ENCODE measurements at places on chromosomes 5 and 9. TPM values are rescaled to one million over a fixed set of nuclear protein-coding genes. Genes with fewer than 3 reads are reported as not detected.

AGXT2 gene
- not detected for total RNA-seq

DNA sequence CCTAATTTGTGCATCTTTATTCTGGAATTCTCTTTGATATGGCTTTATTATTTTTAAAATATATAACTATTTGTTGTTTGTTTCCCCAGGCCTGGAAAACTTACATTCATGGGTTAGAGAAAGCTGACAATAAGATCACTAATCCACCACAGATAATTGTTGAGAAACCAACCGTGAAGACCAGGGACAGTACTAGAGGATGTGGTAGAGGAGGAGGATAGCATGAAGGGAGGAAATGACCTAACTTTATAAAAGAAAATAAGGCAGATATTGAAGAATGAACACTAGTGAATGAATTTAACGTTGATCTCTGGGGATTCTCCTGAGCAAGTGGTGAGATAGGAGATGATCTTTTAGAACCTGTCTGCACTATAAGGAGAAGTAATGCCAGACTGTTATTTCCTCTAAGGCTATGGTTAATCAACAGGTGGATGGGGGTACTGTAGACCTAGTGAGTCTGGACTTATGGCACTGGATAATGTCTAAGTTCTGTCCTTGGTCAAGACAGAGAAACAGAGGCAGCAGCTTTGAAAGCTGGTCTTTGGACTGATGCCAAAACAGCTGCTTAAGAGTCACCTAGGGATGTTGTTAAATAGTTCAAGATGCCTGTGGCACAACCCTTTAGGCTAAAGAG lies 52.4 kb downstream of the NREP start:
- no peaks in the 10 kb centered on the region for H3K36me3 ChIP-seq
- peaks cover 5% of the 10 kb centered on the region for H3K4me1 ChIP-seq
- no peak for DNase-seq
- no peak overlapping the region for H3K4me3 ChIP-seq

DNA sequence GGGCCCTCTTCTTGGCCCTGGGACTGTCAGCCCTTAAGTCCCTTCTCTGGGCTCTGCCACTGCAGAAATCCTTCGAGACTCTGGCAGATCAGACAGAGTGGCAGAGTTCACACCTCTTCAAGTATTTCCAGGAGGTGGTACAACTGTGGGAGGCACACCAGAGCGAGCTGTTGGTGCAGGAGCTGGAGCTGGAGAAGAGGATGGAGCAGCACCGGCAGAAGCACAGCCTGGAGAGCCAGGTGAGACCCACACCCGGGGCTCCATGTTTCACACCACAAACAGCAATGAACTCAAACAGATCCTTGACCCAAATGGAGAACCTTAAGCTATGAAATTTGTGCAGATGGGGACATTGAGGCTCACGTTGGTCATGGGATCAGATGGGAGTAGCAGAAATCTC lies 17.5 kb downstream of the CCDC180 start:
- no peak overlapping the region for H3K4me3 ChIP-seq
- no peak for DNase-seq
- no peaks in the 10 kb centered on the region for H3K27me3 ChIP-seq

DNA sequence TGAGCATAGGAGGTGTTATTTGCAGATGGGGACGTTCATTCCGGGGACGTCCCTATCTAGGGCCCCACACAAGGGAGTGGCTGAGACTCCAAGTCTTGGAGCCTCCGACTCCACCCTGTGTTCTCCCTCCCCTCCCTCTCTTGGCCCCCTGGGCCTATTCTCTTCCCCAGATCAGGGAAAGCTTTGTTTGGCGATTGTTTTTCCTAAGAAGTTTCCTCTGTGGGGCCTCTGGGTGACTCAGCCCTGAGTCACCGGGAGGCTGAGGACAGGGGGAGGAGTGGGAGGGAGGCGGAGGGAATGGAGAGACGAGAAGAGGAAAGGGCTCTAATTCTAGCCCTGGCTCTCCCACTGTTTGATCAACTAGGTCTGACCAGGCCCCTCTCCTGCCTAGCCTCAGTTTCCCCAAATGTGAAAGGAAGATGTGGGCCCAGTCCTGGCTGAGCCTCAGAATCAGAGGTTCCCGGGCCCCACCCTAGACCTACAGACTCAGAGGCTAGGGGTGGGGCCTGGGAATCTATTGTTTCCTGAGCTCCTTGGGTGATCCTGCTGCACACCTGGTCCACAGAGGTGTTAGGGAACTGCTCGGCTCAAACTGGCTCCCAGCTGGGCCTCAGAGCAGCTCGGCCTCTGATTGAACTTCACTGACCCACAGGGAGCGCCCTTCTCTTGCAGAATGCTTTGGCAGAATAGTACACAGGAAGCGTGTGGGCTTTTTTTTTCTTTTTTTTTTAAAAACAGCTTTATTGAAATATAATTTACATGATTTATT lies 19.2 kb downstream of the GSN start:
- H3K4me3 ChIP-seq = no peak overlapping the region
- H3K4me1 ChIP-seq = peaks cover 12% of the 10 kb centered on the region
- peak; percentile 56 for DNase-seq
- H3K27me3 ChIP-seq = no peaks in the 10 kb centered on the region

GRCh38 chr5:53779541-53779981 lies 219.1 kb downstream of the NDUFS4 start:
- no peak for DNase-seq
- H3K27ac ChIP-seq = no peak overlapping the region
- no peaks in the 10 kb centered on the region for H3K4me1 ChIP-seq
- H3K36me3 ChIP-seq = no peaks in the 10 kb centered on the region

DNA sequence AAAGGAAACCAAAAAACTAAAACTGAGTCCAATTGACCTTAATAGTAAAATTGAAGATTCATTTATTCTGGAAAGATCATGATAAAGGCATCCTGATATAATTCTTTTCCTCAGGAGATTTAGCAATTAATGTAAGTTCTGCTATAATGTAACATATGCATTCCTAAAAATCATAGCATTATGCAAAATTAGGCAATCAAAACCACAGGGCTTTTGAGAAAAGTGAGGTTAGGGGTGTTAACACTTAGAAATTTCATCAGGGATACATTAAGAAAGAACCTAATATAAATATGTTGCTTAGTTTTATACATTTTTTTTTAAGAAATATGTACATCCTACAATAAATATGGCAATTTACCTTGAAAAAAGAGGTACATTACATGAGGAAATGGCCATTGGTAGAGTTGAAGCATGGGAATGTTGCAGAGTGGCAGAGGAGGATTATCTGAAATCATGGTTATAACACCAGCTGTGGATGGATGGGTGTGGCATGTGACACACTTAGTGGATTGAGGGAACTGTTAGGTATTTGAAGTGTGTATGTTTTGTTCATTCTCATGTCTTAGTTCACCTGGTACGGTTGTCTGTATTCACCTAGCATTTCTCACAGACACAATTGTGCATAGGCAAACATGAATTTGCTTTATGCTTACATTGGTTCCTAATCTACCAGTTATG lies 51.1 kb downstream of the CCNH start:
- no peak overlapping the region for H3K4me3 ChIP-seq
- H3K27me3 ChIP-seq = no peaks in the 10 kb centered on the region
- peaks cover 4% of the 10 kb centered on the region for H3K4me1 ChIP-seq
- no peak overlapping the region for H3K27ac ChIP-seq
- peaks cover 23% of the 10 kb centered on the region for H3K36me3 ChIP-seq

DNA sequence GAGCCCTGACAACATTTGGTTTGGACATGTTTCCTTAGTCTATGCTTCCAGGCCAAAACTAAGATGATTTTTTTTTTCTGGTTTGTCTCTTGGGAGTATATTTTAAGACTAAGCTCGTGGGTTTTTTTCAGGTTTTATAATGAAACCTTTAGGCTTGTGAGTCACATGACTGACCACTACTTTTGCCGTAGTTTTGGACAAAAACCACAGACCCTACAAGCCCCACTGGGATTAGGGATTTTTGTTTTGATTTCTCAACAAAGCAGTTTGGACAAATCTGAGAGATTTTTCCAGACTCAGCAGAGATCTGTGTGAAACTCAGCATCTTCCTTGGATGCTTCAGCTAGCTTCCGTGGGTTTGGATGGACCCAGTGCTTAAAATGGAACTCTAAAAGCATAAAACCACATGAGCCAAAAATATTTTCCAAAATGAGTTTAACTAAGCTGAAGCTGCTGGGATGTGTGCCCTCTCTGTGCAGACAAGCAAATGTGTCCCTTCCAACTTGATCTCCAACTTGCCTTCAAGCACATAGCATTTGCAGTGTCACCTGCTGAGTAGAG lies 70.3 kb upstream of the SMIM15 start:
- no peak overlapping the region for H3K4me3 ChIP-seq
- DNase-seq = no peak
- no peaks in the 10 kb centered on the region for H3K4me1 ChIP-seq
- H3K27ac ChIP-seq = no peak overlapping the region
- H3K36me3 ChIP-seq = no peaks in the 10 kb centered on the region

APBA1 gene
- not detected for total RNA-seq

GRCh38 chr5:997001-997474 lies 11.6 kb upstream of the NKD2 start:
- no peaks in the 10 kb centered on the region for H3K27me3 ChIP-seq
- no peak overlapping the region for H3K27ac ChIP-seq
- peaks cover 12% of the 10 kb centered on the region for H3K4me1 ChIP-seq
- H3K36me3 ChIP-seq = no peaks in the 10 kb centered on the region
- H3K4me3 ChIP-seq = peak overlapping the region; percentile 69

DNA sequence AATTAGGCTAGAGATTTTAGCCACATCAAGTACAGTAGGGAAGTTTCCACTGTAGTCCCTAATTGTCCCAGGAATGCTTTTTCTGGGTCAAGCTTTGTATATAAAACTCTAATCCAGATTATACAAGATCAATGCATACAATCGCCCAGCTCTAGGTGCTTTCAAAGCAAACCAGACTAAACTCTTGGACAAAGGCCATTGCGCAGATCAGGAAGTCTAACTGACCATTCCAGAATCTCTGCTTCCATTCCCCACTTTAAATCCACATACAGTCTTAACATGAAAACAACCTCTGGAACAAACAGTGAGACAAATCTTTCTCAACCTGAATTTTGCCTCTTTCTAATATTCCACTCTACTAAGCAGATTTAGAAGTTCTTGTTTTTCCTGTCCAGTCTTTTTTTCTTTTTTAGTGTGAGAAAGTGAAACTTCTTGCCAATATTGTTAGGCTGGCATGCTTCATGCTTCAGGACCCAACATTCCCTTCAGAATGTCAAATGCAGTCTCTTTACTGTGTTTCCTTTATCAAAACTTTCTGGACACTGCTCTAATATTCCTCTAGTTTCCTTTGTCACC lies 76.1 kb downstream of the ITGA1 start:
- no peak overlapping the region for H3K4me3 ChIP-seq
- no peaks in the 10 kb centered on the region for H3K27me3 ChIP-seq
- H3K36me3 ChIP-seq = no peaks in the 10 kb centered on the region
- DNase-seq = no peak
- no peaks in the 10 kb centered on the region for H3K4me1 ChIP-seq

All from Karpas-422 (cell line).